ENCODE measurements at places on chromosomes 3 and 15.

DNA sequence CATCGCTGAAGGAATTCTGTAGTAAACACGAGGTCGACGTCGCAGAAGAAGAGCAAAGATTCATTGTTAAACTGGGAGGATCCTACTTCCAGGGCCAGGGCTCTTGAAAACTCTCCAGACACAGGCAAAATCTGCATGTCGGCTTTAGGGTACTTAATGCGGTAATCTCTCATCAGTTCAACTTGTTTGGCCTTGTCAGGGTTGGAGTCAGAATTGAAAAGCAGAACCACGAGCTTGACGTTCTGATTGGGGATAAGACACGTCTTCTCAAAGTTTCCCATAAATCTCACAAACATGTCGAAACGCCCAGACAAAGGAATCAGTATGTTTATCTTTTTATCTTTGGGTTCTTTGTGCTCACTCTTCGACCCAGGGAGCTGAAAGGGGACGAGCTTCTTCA, 74.0 kb downstream of the CHSY1 start:
- DNase-seq: no peak

DNA sequence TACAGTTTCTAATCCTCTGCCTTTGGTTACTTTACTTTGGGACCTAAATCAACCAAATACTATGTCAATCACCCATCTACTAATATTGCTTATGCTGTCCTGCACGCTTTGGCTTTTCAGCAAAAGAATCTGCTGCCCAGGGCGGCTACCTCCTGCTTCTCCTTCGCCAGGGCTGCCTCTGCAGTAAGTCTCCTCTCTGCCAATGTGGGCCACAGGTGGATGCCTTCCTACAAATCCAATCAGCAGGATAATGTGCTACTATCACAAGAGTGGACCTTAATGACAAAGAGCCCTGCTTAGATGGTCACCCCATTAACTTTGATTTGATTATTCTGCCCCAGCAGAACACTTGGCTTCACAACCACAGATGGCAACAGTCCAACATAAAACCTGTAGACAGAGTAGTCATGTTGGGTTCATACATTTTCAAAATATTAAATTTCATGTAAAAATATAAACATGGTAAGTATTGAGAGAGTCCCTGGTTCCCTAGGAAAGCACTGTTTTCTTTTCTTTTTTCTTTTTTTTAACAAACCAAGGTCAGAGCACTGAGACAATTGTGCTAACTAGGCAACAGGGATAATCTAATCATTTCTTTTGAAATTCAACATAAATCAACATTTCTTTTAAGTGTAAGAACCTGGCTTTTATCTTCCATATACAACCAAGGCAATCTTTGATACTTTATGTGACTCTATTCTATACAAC, 298.3 kb downstream of the ZBTB20 start:
- DNase-seq: no peak

- no peak for DNase-seq
Observed at GRCh38 chr3:190619353-190619752, 105.5 kb downstream of the IL1RAP start.

GRCh38 chr3:14244521-14245247, 66.1 kb downstream of the LSM3 start:
- no peak for DNase-seq

DNA sequence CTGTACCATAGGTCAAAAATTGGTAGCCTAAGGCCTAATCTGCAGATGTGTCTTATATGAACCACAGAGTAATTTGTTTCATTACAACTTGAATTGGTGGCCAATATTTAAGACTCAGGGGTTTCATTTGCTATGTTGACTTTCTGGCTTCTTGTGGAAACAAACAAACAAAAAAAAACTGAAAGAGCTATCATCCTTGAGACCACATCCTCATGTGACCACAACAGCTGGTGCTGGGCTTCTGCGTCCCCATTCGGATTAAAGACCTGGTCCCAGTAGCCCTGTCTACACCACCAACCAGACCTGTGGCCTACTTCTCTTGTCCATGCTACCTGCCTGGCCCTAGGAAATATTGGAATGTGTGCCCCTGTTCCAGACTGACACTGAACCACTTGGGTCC, 61.7 kb downstream of the STRIT1 start:
- DNase-seq: no peak

DNA sequence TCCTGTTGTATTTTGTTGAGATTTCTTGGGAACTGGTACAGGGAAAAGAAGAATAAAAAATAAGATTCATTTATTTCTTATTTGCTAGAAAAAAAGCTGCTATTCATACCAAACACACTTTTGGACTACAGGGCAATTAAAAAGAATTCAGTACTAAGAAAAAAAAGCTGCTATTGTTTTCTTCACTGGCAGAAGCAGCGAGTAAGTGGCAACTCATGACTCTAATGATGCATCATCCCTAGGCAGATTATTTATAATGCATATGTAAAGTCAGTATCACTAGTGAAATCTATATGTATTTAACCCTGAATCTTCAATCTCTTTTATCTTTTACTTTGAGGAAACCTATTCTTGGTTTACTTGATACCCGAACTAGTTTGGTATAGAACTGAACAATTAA, 15.2 kb downstream of the PFN2 start:
- DNase-seq: no peak

- no peak for DNase-seq
Observed at GRCh38 chr15:30872341-30872748, 31.4 kb upstream of the FAN1 start.
